ENCODE measurements at places on chromosomes 13 and 19. TPM values are rescaled to one million over a fixed set of nuclear protein-coding genes. Genes with fewer than 3 reads are reported as not detected.

- no peak for DNase-seq
Measured at GRCh38 chr13:48630773-48631172, 23.0 kb upstream of the CYSLTR2 start.

DNA sequence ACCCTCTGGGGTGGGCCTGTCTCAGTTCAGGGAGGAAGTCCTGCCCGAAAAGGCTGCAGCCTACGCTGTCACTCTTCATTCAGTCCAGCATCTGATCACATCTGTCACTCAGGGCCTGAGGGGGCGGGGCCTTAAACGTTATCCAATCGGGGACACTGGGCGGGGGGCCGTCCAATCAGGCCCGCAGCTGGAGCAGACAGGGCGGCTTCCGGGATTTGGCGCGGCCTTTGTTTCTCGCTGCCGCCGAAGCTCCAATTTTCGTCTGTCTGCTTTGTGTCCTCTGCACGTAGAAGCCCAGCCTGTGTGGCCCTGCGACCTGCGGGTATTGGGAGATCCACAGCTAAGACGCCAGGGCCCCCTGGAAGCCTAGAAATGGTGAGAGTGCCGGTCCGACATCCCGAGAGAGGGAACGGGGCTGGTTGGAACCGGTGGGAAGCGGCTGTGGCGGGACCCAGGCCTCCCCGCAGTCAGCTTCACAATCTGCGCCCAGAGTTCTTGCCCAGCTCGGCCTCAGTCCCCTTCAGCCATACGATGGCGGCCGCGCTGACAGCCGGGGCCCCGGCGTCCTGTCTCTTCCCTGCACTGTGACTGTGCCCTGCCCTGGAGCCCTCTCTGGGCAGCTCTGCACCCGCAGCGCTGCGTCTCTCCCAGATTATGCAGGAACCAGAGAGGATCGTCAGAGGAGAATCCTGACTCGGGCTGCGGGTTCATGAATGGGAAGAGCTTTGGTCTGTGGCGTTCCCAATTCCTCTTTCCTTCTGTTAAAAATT is at the start of gene ZNF730:
TSS of gene ZNF730 (plus strand) at position 224 of the 770 bp plus-strand sequence. CDS start at position 373, 149 bp downstream.
- DNase-seq, result no peak

DNA sequence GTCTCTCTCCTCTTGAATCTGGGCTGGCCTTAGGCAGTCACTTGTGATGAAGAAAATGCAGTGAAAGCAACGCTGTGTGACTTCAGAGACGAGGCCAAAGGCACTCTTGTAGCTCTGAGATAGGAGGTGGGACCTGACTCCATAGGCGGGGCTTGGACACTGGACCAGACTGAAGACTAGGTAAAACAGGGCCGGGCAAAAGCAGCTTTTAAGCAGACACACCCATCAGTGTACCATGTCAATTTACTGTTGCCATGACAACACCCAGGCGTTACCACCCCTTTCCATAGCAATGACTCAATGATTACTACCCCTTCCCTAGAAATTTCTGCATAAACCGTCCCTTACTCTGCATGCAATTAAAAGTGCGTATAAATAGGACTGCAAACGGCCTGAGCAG is 6.6 kb upstream of the EID2 start:
- DNase-seq, result peak; percentile 26

- no peak for DNase-seq
Measured at GRCh38 chr13:67366533-67366932, 136.4 kb upstream of the PCDH9 start.

DNA sequence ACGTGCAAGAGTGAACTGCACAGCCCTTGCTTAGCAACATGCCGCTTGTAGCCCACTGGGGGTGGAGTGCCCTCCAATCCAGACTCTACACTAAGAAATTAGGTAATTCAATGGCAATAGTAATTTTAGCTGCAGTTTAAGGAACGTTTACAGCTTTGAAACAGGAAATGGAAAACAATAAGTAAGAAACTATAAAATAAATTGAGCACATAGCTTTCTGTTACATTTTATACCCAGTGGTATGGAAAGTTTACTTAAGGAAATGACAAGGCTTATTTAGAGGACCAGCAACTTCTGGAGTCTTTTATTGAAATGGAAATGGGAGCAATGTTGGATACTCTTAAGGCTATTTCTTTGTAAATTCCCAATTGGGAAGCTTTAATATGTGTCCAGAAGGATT is 373.2 kb downstream of the KCNRG start:
- DNase-seq, result no peak

- DNase-seq, result no peak
Measured at GRCh38 chr19:35345671-35346111, 2.0 kb upstream of the FFAR1 start.

- DNase-seq, result no peak
Measured at GRCh38 chr19:51702825-51703574, 9.9 kb downstream of the SPACA6 start.

- no peak for DNase-seq
Measured at GRCh38 chr13:26372747-26373146, 118.8 kb downstream of the CDK8 start.

DNA sequence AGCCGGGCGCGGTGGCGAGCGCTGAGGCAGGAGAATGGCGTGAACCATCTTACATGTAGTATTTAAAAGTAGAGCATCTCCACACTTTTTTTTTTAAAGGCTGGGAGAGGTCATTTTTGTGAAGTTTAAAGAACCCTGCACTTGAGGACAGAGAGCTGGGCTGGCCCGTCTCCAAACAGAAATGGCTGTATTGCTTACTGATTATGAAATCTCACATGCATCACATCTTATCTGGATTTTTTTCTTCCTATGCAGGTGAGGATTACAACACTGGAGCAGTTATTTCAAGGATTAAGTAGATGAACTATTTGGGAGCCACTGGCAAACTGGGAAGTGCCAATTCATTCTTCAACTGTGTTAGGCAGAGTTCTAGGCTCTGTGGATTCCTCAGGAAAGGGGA is 59.5 kb downstream of the TEX26 start:
- no peak for DNase-seq

- DNase-seq, result no peak
Measured at GRCh38 chr13:90680826-90681225, 666.7 kb upstream of the MIR17HG start.

- peak; percentile 25 for DNase-seq
Measured at GRCh38 chr13:44573790-44574465, 2.2 kb downstream of the TSC22D1 start.

DNA sequence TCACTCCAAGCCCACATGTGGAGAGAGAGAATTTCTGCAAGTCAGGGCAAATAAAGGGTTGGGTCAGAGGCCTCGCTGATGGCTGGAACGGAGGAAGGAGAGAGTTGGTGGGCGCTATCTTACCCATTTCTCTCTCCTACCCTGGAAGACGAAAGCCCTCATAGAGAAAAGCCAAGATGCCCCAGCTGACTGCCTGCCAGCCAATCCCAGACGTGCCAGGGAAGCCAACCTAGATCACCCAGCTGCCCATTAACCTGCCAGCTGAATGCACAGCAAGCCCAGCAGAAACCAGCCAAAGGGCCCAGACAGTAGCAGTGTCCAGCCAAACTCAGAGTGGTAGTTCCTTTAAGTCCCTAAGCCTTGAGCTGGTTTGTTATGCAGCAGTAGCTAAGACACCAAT is 167.0 kb upstream of the ZNF507 start:
- DNase-seq, result no peak

GRCh38 chr19:40335855-40336600 is 12.2 kb downstream of the C19orf47 start:
- peak; percentile 16 for DNase-seq

DNA sequence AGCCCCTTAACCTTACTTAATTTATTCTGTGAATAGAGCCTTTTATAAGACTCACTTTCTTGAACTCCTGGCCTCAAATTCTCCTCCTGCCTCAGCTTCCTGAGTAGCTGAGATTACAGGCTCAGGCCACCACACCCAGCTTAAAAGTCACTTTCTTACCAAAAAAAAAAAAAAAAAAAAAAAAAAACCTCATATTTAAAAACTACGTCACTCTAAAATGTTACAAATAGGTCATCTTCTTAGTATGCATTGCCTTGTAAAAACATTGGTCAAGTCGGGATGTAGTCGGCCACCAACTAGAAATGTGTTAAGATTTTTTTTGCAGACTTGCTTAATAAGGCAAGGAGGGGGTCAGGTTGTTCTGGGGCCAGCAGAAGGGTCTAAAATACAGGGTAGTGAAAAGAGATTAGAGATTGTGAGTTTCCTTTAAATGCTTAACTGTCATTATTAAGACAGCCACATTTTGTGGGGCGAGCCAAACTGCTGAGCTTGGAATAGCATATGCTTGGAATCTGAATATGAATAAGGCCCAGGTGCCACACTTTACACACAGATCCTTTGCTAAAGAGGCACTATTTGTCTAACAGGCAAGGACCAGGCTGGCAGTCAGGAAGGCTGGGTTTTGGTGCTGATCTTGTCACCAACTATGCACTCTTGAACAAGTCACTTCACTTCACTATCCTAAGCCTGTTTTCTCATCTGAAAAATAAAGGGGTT is 16.5 kb upstream of the IL17D start:
- no peak for DNase-seq

GRCh38 chr13:109483284-109483683 is 303.1 kb downstream of the IRS2 start:
- no peak for DNase-seq

GRCh38 chr13:51066091-51066831 is 44.8 kb downstream of the C13orf42 start:
- DNase-seq, result peak; percentile 41

GRCh38 chr13:45752510-45752909 is 50.4 kb downstream of the CBY2 start:
- no peak for DNase-seq

- no peak for DNase-seq
Measured at GRCh38 chr13:32585550-32586079, 637 bp upstream of the PDS5B start.

GRCh38 chr19:572743-573518 is 535 bp downstream of the BSG start:
- DNase-seq, result peak; percentile 25

GRCh38 chr13:112954488-112955270 is 14.3 kb upstream of the MCF2L start:
- no peak for DNase-seq

DNA sequence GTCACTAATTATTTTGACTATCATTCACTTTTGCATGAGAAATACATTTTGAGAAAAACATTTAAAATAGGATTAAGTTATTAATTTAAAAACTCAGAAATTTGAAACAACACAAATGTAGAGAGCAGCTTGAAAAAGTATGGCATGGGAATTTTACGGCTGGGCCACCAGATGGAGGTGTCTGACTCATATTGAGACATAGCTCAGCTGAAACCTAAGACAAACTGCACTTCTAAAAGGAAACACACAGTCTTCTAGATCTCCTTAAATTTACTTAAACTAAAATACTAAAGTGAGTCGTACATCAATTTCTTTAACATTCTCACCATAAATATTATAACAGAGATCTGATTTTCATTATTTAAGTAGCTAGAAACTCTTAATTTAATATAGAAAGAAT is 41.9 kb upstream of the POSTN start:
- peak; percentile 31 for DNase-seq

DNA sequence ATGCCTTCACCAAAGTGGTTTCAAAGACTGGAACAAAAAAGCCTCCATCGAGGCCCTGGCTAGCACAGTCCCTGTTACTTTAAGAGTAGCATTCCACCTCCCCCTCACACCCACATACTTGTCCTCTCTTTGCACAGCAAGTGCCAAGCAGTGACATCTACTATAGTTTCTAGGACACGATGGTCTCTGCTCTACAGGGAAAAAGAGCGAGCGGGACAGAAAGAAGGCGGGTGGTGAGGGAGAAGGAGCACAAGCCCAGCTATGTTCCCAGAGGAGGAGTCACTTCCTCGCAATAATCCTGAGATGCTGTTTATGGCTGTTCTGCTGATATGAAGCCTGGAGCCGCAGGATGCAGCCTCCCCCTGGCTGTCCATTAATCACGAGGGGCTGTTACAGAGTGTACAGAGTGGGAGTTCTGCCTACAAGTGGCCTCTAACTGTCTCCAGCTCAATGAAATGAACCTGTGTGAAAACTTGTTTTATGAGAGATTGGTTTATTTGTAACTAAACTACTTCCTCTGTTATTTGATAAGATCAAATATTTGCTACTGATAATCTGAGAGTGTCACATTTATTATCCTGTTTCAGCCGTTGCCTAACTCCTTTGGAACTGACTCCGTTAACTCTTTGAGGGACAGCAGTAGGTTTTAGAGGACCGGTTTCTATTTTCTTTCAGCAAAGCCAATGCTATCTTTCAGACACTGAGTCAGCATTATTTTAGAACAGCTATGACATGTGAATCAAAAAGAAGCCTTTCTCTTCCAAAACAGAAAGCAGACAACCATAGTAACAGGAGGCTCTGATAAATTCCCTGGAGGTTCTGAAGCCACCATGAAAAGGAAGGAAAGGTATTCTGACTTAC is 208.0 kb downstream of the SPRY2 start:
- DNase-seq, result peak; percentile 13

DNA sequence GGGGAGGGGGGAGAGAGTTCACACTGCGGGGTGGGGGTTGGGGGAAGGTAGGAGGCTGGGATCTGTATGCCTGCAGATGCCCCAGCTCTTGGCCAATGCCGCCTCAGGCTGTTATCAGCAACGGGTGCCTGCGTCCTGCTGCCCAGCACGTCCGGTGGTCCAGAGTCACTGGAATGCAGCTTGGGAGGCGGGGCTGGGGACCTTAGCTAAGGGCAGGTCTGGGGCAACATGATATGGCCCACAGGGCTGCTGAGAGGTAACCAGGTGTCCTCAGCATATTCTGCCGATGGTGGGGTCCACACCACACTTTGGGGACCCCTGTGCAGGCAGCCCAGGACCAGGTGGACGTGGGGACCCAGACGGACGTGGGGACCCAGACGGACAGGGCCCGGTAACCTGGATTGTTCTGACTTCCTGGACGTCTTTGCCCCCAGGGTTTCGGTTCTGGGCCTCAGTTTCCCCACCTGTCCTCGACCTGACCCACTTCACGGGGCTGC is 668 bp upstream of the ARHGAP45 start:
- DNase-seq, result no peak

DNA sequence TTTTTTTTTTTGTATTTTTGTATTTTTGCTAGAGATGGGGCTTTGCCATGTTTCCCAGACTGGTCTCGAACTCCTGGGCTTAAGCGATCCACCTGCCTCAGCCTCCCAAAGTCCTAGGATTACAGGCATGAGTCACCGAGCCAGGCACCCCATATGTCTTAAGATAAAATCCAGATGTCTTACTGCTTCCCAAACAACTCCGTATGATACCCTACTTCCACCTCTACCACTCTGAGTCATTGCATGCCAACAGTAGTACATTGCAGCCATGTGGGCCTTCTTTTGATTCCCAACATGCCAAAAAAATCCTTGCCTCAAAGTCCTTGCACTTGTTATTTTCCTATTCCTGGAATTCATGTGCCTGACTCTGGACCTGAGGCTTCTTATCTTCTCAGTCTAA is 799.2 kb downstream of the GPC5 start:
- no peak for DNase-seq

GAPDHS gene
- total RNA-seq, result not detected

MAG gene
- total RNA-seq, result 5.7 TPM

C1QTNF9B gene
- 1.1 TPM for total RNA-seq

CD79A gene
- not detected for total RNA-seq

PSPN gene
- 0.17 TPM for total RNA-seq

ELF1 gene
- 16.6 TPM for total RNA-seq

C19orf33 gene
- total RNA-seq, result 165 TPM

POU2F2 gene
- not detected for total RNA-seq

PCID2 gene
- 60.9 TPM for total RNA-seq

ZNF83 gene
- total RNA-seq, result 19.2 TPM

PTH2 gene
- not detected for total RNA-seq

ZNF497 gene
- total RNA-seq, result 0.98 TPM

HSPB6 gene
- not detected for total RNA-seq

SPACA4 gene
- not detected for total RNA-seq

CEACAM1 gene
- total RNA-seq, result 0.09 TPM

SLC7A9 gene
- not detected for total RNA-seq

All from Caki2 (cell line).